ENCODE measurements at places on chromosomes 16 and 17. TPM values are rescaled to one million over a fixed set of nuclear protein-coding genes. Genes with fewer than 3 reads are reported as not detected.

The USH1G gene
- total RNA-seq, result not detected

The C17orf113 gene
- 0.72 TPM for total RNA-seq

DNA sequence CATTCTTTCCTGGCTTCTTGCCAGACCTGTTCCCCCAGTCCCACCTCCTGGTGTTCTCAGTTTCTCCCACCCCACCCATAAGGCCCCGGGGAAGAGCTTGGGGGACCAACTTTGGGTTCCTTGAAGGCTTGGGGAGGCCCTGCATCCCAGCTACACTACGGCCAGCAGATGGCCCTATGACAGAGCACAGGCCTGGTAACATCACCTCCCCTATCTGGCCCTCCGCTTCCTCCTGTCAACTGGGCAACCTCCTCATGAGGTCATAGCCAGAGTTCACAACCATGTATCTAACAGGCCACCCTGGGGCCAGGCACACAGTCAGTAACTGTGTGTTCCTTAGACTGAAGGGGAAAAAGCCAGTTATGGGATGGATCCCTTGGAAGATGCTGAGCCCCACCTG lies 31.4 kb downstream of the MYO15A start:
- H3K4me1 ChIP-seq, result no peaks in the 10 kb centered on the region
- no peak overlapping the region for H3K27ac ChIP-seq
- H3K36me3 ChIP-seq, result no peaks in the 10 kb centered on the region
- H3K27me3 ChIP-seq, result no peaks in the 10 kb centered on the region
- no peak for DNase-seq

- no peaks in the 10 kb centered on the region for H3K27me3 ChIP-seq
- H3K36me3 ChIP-seq, result peaks cover 61% of the 10 kb centered on the region
- H3K4me1 ChIP-seq, result peaks cover 66% of the 10 kb centered on the region
- DNase-seq, result no peak
- peak overlapping the region; percentile 10 for H3K27ac ChIP-seq
Measured at GRCh38 chr16:84578538-84579126, 39.2 kb downstream of the COTL1 start.

DNA sequence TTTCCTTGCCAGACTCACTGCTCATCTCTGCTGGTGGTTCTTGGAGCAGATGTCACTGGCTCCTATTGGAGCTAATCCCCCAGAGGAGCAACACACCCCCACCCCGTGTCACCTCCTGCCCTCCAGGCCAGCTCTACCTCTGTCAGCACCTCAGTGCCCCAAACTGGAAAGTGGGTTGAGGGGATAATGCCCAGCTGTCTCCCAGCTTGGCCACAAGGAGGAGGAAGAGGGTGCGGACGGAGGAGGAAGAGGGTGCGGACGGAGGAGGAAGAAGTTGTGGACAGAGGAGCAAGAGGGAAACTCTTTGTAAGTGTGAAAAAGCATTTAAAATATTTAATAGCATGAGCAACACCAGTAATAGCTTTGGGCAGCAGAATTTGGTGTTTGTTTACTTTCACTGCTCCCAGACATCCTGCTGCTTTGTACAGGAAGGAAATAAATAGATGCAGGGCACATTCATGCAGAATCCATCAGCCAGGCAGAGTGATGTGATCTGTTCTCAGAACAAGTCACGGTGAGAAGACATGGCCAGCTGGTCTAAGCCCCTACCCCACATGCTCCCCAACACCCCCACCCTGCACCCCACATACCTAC lies 82.5 kb downstream of the C17orf67 start:
- DNase-seq, result no peak
- no peak overlapping the region for H3K27ac ChIP-seq
